Tongue (tissue), 3 donors: ENCODE measurements at places on chromosomes 12 and 14. TPM values are rescaled to one million over a fixed set of nuclear protein-coding genes. Genes with fewer than 3 reads are reported as not detected.

The KRT6C gene
- total RNA-seq: 19.3 TPM

The LGR5 gene
- total RNA-seq: 2.5 TPM

The HSPA2 gene
- 67.6 TPM for total RNA-seq

The EXD2 gene
- total RNA-seq: 18.5 TPM

The CACNB3 gene
- total RNA-seq: 9.6 TPM

GRCh38 chr12:11513288-11513687 is 117.9 kb upstream of the PRB2 start:
- no peak for DNase-seq

- DNase-seq: no peak
Observed at GRCh38 chr14:84108746-84109457, 1421.0 kb upstream of the FLRT2 start.

DNA sequence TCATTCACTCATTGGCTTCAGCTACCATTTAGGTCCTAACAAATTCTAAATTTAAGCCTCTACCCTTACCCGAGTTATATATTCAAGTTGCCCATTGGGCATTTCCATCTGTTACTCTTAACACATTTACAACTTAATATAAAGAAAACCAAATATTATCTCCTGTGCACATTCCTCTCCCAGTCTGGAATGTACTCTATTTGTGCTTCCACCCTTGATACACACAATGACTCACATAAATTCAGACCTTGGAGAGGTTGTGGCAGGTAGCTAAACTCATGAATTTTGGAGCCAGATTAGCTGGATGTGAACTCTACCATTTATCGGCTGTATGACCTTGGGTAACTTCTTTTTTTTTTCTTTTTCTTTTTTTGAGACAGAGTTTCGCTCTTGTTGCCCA is 51.1 kb downstream of the BRMS1L start:
- DNase-seq: no peak

- DNase-seq: no peak
Observed at GRCh38 chr12:130816097-130816496, 23.0 kb downstream of the STX2 start.

GRCh38 chr12:16668198-16668597 is 62.2 kb upstream of the LMO3 start:
- no peak for DNase-seq

DNA sequence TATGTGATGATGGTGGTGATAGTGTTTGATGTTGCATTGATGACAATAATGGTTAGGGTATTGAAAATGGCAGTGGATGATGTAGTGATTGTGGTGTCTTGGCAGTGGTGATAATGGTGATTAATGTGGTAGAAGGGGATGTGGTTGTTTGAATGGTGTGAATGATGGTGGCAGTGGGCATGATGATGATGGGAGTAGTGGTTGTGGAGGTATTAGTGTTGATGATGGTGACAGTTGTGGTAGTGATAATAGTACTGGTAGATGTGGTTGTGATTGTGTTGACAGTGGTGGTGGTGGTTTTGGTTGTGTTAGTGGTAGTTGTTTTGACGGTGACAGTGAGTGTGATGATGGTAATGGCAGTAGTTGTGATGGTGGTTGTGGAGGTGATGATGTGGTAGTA is 1049.0 kb downstream of the VRK1 start:
- no peak for DNase-seq
